ENCODE measurements at places on chromosomes 6 and 20.

GRCh38 chr6:40723967-40724366, 136.8 kb upstream of the LRFN2 start:
- DNase-seq = peak; percentile 50

DNA sequence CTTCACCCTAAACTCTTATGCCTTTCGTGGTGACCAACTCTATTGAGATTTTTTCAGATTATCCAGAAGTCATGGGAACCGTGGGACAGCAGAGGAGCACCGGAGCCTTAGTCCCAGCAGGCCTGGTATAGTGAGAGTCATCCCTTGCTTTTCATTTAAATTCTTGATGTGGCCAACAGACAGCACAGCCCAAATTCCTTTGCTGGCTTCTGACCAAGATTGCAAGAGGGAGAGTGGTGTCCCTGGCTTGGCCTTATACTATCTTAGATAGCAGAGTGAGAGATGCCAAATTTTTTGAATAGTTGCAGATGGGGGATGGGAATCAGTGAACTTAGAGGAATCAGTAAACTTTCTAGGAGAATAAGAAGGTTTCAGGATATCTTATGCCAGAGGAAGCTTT, 7.8 kb downstream of the STX11 start:
- peak; percentile 84 for DNase-seq

- no peak for DNase-seq
These were observed 119.8 kb downstream of the COL12A1 start for GRCh38 chr6:75085931-75086635.

DNA sequence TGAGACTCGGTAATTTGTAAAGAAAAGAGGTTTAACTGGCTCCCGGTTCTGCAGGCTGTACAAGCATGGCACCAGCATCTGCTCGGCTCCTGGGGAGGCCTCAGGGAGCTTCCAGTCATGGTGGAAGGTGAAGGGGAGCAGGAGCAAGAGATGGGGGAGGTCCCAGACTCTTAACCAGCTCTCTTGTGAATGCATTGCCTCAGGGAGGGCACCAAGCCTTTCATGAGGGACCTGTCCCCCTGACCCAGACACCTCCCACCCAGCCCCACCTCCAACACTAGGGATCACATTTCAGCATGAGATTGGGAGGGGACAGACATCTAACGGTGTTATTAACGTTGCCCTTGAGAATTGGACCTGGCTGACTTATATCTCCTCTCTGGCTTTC, 68.6 kb downstream of the PTPN1 start:
- no peak for DNase-seq

- no peak for DNase-seq
These were observed 16.7 kb downstream of the TSBP1 start for GRCh38 chr6:32355018-32355417.

DNA sequence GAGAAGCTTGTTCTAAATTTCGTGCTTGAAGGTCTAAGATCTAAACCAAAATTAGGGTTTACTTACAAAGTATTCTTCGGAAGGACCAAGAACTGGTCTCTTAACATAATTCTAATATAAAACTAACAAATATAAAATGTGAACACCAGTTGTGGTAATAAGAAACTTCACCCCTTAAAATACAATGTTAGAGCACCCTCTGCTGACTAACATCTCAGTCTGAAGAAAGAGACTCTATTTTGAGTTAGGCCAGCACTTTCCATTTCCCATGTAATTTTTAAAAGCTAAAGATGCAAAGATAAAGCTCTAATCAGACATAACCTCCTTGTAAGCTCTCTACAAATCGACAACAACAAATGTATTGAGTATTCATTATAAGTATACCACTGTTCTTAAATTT, 24.6 kb downstream of the ATG5 start:
- peak; percentile 64 for DNase-seq
